ENCODE measurements at places on chromosomes 1 and 21. TPM values are rescaled to one million over a fixed set of nuclear protein-coding genes. Genes with fewer than 3 reads are reported as not detected.

DNA sequence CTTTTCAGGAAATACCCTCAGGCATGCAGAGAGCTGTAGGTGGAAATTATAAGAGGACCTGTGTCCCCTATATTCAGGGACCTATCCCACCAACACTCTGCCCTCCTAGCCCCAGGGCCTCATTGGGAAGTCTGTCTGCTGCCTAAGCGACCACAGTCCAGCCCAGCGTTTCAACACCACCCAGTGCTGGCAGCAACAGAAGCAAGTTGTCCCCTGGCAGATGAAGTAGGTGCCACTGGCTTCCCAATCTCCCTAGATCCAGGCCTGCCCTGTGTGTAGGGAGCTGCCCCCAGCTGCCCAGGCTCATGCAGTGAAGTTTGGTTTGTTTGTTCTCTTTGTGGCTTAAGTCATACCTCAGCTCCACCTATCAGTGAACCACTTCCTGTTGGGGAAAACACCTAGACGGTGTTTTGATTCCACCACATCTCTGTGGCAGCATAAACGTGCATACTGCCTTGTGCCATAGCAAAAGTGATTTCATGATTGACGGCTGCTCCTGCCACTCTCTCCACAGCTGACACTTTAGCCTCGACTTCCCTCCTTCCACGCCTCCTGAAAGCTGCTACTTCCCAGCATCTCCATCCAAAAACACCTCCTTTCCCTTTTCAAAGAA is 8.1 kb upstream of the LEFTY1 start:
- no peak for DNase-seq

- DNase-seq = peak; percentile 37
Observed at GRCh38 chr21:44868707-44869106, 4.8 kb downstream of the PTTG1IP start.

DNA sequence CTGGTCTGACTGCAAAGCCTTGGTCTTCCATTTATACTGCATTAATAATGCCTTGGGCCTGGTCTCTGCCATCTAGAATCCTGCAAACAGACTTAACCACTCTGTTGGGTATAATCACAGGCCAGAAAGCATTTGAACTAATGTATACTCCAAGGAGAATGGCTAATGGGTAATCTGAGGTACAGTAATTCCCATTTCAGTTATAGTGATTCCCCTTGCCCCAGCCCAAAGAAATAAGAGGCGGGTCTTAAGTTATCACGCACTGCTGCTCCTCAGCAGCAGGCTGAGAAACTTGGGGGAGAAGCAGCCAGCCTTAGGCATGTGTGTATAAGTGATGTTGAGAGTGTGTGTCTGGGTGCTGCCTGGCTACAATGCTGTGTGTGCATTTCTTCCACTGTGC is 2.4 kb downstream of the LPAR3 start:
- no peak for DNase-seq

DNA sequence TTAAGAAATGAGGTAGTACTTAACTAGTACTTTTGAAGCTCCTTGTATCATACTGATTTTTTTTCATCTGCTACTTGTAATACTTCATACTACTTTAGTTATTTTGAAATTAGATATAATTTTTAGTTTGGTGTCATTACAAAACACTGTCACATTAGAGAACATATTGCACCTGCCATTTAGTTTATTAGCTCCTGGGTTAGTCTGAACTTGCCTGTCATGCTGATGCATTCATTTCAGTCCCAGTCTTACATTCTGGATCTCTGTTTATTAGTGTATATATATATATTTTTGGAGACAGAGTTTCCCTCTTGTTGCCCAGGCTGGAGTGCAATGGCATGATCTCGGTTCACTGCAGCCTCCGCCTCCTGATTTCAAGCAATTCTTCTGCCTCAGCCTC is 50.3 kb downstream of the DYRK1A start:
- no peak for DNase-seq

- DNase-seq = peak; percentile 53
Observed at GRCh38 chr1:28775121-28775942, 36.6 kb upstream of the OPRD1 start.

DNA sequence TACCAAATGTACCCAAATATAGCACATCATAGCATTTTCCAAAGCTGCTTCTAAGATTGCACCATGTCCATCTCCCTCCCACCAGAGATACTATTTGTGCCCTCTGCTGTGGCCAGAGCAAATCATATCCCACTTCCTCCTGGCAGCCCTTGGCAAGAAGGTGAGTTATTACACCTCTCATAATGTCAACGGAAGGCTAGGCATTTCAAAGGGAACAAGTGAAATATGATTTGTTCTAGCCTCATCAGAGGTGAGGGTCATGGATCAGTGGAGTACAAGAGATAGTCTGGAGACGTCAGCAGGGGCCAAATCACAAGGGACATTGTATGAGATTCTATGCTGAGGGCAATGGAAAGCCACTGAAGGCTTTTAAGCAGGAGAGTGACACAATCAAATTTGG is 90.2 kb upstream of the BCAR3 start:
- no peak for DNase-seq

DNA sequence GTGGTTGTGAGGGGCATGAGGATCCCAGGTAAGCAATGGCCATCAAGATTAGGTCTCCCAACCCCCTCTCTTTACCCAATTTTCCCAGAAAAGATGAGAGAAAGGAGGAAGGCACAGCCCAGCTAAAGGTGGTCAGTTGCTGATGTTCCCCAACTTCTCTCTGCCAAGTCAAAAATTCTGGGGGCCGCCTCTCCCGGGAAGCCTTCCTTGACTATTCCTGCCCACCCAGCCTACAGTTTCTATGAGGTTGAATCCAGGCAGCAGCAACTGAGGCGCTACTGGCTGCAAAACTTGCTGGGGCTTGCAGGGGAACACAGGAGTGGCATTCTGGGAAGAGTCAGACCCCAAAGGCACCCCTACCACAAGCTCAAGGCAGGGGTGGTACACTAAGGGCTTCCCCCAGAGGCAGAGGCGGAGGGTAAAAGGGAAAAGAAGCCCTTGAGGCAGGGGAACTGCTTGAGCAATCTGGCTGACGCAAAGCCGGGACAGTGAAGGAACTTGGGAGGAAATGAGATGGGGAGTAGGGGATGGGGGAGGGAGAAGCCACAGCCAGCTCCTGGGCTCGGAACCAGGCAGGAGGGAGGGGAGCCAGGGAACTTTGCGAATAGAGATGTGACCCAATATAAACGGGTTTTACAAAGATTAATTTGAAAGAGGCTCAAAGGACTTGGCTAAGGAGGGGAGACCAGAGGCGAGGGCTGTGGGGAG is 31.2 kb downstream of the SDC3 start:
- DNase-seq = no peak

DNA sequence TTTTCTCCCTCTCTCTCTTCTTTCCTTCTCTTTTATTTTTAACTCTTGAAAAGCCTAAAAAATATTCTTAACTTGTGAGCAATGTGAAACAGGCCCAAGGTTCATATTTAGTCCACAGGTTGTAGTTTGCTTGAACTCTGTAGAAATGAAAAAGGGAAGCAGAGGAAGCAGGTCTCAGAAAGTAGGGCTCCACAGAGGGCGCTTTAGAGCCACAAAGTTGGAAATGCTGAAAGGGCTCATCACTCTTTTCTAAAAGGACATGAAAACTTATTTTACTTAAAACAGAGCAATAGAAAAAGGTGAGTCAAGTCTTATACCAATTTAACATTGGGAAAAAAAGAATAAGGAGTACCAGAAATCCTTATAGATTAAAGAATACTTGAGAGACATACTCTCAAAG is 247.0 kb downstream of the USP25 start:
- DNase-seq = no peak

DNA sequence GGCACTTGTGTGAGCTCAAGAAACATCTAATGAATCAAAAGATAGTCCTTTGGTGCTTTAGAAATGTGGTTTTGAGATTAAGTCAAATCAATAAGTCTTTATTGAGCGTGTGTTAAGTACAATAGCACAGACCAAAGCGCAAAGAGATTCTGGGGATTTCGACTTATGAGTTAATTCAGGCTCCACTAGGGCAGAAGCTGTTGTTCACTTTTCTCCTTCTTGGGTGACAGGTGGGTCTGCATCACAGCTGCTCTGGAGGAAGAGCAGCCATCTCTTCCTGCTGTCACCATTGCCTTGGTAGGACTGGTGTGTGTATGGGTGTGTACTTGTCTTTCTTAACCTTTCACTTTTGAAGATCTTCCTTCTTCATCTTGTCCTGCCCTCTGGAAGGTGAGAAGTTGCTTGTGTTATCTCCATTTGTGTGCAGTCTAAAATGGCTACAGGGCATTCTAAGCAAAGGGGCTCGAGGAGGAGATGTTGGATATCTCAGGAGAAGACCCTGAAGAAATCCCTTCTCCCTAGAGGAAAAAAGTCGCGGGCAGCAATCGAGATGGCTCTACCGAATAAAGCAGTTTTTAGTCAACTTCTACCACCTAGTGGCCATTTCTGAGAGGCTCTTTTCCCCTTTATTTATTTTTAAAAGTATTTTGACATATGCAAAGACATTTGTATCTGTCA is 22.9 kb upstream of the DISC1 start:
- DNase-seq = no peak

- DNase-seq = no peak
Observed at GRCh38 chr1:52634111-52634510, 1.1 kb downstream of the SHISAL2A start.

Gene PYHIN1
- 4.7 TPM for total RNA-seq

Gene FCRLB
- total RNA-seq = 0.40 TPM

Gene TMEM79
- total RNA-seq = 9.7 TPM

Gene FOXJ3
- 68.5 TPM for total RNA-seq

Gene CD247
- not detected for total RNA-seq

Gene ANKRD65
- total RNA-seq = 1.1 TPM

Measured in Peyer's patch (tissue), 4 donors.